ENCODE measurements at places on chromosomes 16 and 17. TPM values are rescaled to one million over a fixed set of nuclear protein-coding genes. Genes with fewer than 3 reads are reported as not detected.

- no peak for DNase-seq
Observed at GRCh38 chr17:57352665-57353175, 96.4 kb downstream of the MSI2 start.

GRCh38 chr17:18076936-18077335 lies 10.8 kb upstream of the DRG2 start:
- DNase-seq = peak; percentile 7

ITGB4 gene
- 31.4 TPM for total RNA-seq

DNA sequence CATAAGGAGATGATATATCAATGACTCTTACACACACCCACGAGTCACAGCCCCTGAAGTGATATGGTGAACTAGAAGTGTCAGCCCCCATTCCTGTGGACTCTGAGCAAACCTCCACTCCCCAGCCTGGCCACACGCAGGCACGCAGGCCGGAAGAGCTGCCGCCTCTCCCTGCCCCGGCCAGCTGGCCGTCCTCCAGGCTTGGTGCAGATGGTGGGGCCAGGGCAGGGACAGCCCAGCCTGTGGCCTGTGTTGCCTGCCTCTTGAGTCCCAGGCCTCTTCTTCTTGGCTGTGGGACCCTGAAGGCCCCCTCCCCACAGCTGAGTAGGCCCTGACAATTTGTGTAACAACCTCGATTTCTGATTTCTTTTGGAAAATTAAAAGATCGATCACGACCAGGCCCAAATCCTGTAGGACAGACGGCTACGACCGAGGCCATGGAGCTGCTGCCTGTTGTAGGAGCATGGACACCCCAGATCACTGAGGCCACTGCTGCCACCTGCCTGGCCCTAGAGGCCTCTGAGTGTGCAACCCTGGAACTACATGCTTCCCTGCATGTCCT lies 10.0 kb upstream of the MPRIP start:
- DNase-seq = no peak

DNA sequence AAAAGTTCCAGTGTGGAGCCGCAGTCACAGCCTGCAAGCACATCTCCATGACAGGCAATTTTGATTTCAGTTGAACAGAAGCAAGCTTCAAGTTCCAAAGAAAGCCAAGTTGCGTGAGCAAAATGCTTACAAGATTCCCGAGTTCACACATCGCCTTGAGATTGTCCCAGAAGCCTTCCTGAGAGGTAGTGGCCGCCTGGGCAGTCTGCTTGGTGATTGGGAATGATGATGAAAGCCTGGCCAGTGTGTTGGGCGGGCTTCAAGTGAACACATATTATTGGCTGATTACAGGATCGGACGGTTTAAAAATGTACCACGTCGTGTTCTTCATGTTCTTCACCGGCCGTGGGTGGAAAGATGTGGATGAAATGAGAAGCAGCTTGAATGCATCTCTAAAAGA lies 185.5 kb downstream of the FOXL1 start:
- no peak for DNase-seq

PDE6G gene
- 0.49 TPM for total RNA-seq

NPIPB8 gene
- 1.7 TPM for total RNA-seq

AFMID gene
- total RNA-seq = 28.3 TPM

DNA sequence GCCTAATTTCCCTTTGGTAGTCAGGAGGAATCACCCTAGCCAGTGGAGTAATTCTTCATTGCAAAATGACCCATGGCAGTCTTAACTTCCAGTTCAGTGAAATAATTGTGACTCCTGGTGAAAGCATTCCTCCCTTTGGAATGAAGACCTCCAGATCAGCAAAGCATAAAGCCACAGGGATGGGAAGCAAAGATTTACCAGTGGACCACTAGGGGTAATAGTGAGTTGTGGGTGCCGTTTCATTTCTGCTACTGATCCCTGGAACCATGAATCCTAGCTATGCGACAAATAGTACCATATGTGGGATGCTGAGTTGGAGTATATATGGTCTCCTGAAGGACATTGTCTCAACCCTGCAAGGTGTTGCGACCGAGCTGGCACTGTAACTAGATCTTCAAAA lies 13.7 kb downstream of the DYNLL2 start:
- DNase-seq = no peak

DNA sequence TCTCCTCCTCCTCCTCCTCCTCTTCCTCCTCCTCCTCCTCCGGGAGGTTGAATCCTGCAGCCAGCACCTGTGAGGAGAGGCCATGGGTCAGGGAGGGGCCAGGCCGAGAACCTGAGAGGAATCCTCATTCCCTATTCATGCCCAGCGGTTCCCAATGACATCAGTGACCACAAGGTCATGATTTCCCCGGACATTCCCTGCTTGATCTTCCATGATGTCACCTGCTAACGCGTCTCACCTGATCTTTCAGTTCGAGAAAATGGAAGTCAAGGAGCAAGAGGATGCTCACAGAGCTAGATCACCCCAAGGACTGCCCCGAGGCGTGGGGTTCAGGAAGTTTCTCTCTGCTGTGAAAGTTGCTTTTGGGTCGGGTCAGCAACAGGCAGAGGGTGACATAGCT lies 5.4 kb downstream of the APOBR start:
- no peak for DNase-seq

DNA sequence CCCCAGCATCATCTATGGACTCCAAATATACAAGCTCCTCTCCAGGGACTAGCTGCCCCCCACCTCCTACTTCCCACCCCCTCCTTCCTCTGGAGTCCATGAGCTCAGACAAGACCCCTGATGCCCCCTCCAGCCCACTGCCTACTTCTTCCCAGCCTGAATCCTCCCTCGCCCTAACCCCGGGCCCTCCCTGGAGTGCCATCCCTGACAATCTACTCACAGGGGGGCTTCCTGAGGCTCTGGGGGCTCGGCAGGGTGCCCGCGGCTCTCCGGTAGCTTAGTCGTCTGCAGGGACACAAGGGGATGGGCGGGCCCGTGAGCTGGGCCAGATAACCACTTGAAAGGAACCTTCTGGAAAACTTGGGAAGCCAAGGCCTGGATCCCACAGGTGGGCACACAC lies 15.1 kb downstream of the MPP3 start:
- no peak for DNase-seq

TBC1D3E gene
- not detected for total RNA-seq

DNA sequence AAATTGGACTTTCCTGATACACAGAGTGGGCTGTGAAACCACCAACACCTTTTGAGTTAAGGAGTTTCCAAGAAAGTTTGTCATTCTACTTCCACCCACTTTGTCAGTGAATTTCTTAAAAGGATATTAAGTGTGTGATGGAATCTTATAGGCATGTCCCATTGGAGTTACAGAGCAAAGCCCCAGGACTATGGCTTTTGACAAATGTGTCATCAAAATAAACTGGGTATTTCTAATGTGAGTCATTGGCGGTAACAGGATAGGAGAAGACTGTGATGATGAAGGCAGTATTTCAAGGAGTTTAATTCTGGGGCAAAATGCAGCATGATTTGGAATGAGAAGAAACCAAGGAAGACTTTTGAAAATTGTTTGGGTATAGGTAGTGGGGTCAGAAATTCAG lies 1013.8 kb upstream of the EEF2KMT start:
- DNase-seq = no peak

PRR35 gene
- total RNA-seq = not detected

NDE1 gene
- 34.4 TPM for total RNA-seq

DNA sequence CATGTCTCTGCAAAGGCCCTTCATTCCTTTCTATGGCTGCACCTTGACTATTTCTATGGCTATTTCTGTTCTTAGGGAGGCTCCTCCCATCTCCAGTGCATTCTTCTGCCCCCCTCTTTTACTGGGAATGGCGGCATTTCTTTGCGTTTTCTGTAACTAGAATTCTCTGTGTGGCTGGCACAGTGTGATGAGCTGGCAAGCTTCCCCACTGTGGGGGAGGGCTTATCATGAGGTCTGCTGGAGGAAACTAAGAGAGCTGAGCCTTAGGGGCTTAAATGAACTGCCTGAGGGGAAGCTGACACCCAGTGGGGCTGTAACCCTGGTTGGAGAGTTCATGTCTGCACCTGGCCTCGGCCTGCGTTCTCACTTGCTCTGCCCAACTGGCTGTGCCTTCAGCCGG lies 1.5 kb upstream of the CARD14 start:
- DNase-seq = no peak

- DNase-seq = no peak
Observed at GRCh38 chr16:88002749-88003148, 51.5 kb downstream of the BANP start.

DNA sequence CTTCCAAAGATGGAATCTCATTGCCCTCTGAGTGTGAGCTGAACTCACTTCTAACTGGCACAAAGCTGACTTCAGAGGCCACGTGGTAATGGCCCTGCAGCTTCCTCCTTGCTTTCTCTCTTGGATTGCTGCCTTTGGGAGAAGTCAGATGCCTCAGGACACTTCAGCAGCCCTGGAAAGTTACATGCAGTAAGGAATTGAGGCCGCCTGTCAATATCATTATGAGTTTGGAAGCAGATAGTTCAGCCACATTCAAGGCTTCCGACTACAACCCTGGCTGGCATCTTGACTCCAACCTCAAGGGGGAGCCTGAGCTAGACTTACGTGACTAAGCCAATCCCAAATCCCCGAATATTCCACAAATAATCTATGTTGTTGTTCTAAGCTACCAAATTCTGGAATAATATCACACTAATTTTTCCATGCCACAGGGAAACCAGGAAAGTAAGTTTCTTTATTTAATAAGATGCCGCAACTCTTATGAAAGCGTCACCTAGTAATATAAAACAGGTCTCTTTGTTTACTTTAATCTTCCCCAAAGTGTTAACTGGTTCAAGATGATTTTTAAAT lies 13.6 kb downstream of the CEP20 start:
- DNase-seq = peak; percentile 33

TM4SF5 gene
- total RNA-seq = not detected

- no peak for DNase-seq
Observed at GRCh38 chr17:37662353-37662752, 19.1 kb upstream of the DDX52 start.

MAF gene
- total RNA-seq = 31.6 TPM

GRCh38 chr17:77476931-77477805 lies 336.4 kb downstream of the SEC14L1 start:
- DNase-seq = peak; percentile 93

DNA sequence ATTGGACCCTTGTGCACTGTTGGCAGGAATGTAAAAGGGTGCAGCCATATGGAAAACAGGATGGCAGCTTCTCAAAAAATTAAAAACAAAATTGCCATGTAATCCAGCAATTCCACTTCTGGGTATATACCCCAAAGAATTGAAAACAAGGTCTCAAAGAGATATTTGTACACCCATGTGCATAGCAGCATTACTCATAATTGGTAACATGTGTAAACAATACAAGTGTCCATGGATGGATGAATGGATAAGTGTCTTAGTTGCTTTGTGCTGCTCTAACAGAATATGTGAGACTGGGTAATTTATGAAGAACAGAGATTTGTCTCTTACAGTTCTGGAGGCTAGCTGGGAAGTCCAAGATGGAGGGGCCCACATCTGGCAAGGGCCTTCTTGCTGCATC lies 3.8 kb upstream of the RUNDC3A start:
- DNase-seq = no peak

PPY gene
- total RNA-seq = not detected

DNA sequence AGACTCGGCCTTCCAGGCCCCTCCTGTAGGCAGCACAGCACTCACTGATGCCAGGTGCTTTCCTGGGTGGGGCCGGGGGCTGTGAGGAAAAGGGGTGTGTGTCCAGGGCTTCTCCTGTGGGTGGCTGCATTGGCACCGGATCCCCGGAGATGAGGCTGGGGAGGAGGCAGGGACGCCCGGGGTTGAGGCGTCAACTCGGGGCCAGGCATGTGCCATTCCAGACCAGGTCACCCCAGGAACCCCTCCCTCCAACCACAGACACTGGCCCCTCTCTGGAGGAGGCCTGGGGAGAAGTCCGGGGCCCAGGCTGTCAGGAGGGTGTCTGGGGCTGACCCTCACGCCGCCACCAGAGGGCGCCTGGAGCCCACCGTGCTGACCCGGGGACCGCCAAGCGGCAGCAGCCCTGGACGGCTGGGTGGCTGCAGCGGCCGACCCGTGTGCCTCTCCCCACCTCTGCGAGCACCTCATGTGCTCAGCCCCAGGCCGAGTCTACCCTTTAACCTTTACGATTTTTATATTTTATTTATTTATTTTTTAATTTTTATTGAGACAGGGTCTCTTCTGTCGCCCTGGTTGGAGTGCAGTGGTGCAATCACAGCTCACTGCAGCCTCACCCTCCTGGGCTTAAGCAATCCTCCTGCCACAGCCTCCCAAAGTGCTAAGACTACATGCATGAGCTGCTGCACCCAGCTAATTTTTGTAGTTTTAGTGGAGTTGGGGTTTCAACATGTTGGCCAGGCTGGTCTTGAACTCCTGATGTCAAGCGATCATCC lies 3.2 kb upstream of the METRN start:
- DNase-seq = peak; percentile 14

BICDL2 gene
- 10.9 TPM for total RNA-seq

GRCh38 chr16:12093902-12094301 lies 117.4 kb downstream of the SNX29 start:
- DNase-seq = no peak

DNA sequence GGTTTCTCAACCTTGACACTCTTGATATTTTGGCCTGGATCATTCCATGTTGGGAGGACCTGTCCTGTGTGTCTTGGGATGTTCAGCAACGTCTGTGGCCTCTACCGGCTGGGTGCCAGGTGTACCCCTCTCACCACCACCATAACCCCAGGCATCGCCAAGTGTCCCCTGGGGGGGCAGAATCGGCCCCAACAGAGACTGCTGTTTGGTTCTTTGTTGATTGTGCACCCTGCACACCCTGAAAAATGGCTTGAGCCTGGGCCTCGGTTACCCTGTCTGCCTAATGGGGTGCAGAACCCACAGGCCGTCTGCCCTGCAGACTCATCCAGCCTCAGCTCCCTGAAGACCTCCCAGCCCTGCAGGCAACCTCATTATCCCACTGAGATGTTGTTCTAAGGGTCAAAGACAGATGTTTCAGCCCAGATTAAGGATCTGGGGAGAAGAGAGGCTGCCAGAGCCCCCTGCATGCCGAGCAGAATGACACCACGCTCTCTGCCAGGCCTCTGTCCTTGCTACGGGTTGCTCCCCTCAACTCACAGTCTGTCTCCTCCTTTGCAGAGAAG lies 9.2 kb downstream of the CACNG1 start:
- no peak for DNase-seq

DNA sequence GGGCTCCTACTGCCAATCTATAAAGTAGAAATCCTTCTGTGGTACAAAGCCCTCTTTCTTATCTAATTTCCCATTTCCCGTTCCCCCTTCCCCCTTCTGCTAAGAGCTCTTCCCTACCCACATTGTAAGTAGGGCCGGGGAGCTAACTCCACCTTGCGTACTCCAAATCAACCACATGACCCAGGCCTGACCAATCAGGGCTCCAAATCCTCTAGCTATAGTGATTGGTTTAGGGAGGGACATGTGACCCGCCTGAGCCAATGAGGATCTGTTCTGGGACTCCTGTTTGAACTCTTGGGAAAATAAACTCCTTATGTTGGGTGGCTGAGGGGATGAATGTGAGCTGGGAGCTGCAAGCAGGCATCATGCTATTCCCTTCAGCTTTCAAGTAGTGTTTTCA lies 40.9 kb upstream of the MEOX1 start:
- no peak for DNase-seq

Measured in skin of body (tissue), 3 donors.